ENCODE measurements at places on chromosomes 11 and 22.

- peak; percentile 51 for DNase-seq
Measured at GRCh38 chr11:12070446-12071267, 39.7 kb upstream of the MICAL2 start.

DNA sequence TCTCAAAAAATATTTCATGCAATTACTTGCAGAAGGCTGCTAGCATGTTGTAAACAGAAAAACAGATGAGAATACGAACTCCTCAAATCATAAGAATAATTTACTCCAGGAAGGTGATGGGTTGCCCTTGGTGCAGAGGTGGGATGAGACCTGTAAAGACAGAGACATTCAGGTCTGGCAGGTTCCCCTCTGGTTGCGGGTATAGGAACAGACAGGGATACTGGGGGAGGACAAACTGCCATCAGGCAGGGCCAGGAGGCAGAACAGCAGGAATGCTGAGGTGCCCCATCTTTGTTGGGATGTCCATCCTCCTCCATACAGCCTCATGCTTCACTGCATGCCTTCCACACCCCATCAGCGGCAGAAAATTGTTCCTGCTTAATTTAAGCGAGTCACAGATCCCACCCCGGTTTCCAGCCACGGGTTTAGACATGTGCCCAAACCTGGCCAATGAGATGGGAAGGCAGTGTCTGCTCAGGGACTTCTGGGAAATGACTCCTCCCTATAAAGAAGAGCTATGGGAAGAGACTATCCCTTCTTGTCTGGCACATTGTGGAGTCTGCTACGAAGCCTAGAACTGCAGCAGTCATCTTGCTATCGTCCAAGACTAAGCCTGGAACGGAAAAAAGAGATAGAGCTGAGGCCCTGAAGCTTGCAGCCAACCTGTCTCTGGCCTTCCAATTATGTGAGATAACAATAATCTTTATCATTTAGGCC lies 23.1 kb upstream of the IRAG1 start:
- DNase-seq: no peak

DNA sequence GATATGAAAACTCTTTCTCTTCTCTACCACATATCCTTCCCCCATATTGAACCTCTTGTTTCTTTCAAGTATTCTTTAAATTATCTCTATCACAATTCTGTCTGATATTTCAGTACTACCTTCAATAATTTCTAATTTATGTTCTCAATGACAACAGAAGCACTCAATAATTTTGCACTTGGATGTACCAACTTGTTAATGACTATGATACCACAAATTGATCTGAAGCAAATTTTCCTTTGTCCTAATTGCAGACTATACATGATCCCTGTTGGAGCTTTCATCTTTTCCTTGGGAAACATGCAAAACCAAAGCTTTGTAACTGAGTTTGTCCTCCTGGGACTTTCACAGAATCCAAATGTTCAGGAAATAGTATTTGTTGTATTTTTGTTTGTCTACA lies at the start of gene OR4C15:
TSS of gene OR4C15 (plus strand) at position 301 of the 400 bp plus-strand sequence. CDS start at position 301, 0 bp downstream.
- no peak for DNase-seq

GRCh38 chr11:64753380-64754123 lies 6.2 kb downstream of the PYGM start:
- DNase-seq: no peak

DNA sequence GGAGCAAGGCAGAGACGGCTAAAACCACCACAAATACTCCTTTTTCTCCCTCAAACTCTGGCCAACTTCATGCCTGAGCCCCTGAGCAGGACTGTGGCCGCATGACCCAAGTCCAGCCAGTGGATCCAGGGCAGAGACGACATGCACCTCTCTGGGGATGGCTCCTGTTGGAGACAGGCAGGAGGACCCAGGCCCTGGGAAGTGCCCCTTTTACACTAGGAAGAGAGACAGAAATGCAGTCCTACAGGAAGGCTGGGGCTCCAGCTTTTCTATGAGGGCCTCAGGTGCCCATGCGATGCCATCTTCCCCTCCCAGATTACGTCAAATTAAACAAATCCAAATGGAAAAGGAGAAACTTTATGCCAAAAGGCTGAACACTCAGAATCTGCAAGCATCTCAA lies 498.0 kb downstream of the BRD1 start:
- no peak for DNase-seq

GRCh38 chr11:13970986-13971385 lies 8.5 kb downstream of the SPON1 start:
- DNase-seq: no peak

DNA sequence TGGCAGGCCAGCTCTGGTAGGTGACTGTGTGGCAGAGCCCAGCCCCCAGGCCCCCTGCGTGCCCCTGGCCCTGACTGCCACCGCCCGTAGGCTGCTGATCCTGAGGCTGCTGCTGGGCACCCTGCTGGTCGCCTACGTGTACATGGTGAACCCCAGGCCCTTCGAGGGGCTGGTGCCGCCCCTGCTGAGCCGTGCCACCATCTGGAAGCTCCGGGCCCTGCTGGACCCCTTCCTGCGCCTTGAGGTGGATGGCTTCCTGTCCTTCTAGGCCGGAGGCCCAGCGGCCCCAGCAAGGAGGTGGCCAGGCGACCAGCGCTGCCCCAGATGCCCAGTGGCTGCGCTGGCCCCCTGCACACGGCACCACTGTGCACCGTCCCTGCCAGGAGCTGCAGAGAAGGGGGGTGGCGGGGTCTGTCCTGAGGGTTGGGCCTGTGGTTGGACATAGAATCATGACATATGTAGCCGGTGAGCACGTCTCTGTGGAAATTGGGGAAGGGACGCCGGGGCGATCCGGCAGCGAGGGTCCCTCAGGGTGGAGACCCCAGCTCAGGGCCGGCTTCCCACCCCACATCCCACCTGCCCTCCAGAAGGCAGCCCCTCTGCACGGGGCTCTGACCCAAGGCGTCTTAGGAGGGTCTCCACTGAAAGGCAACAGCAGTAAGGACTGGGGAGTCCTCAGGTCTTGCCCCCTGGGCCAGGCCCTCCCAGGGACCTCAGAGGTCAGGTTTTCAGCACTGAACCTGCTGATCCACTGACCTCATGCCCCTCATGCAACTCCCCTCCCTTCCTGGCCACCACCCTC lies 185.4 kb downstream of the IGLL1 start:
- no peak for DNase-seq

GRCh38 chr22:18927020-18927419 lies 9.1 kb downstream of the PRODH start:
- DNase-seq: no peak

DNA sequence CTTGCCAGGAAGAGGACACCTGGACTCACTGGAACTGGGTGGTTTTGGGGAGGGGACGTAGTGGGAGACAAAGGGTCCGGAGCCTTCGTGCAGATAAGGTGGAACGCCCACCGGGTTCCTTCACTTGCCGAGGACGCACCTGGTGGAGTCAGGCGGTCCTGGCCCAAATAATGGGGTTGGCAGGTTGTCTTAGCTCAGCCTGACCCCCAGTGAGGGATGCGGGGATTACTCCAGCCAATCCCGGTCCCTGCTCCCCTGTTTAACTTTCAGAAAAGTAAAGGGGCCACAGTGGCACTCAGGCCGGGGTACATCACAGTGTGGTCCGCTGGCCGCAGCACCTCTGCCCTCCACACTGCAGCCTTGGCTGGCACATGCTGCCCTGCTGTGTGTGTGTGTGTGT lies 18.0 kb downstream of the A4GALT start:
- DNase-seq: no peak

DNA sequence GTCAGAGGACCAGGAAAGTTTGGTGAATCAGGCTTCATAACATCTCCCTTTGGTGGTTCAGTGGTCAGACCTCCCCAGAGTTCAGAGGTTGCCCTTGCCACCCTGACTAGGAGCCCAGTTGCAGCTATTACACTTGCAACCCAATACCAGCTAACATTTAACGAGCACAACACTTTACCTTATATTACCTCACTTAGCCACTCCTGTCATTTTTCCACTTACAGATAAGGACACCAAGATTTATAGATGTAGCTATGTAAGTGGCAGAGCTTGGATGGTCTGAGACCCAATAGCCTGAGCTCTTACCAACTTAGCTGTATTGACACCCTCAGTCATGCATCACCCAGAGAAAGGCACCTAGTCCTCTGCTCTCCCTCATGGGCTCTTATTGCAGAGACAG lies 234.7 kb downstream of the INSC start:
- no peak for DNase-seq

DNA sequence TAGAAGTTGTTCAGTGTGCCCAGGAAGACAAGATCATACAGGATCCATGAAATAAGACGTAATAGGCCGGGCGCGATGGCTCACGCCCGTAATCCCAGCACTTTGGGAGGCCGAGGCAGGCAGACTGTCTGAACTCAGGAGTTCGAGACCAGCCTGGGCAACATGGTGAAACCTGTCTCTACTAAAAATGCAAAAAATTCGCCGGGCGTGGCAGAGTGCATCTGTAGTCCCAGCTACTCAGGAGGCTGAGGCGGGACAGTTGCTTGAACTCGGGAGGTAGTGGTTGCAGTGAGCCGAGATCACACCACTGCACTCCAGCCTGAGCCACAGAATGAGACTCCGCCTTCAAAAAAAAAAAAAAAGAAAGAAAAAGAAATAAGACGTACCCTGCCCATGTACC lies 56.7 kb downstream of the APOL3 start:
- DNase-seq: no peak

DNA sequence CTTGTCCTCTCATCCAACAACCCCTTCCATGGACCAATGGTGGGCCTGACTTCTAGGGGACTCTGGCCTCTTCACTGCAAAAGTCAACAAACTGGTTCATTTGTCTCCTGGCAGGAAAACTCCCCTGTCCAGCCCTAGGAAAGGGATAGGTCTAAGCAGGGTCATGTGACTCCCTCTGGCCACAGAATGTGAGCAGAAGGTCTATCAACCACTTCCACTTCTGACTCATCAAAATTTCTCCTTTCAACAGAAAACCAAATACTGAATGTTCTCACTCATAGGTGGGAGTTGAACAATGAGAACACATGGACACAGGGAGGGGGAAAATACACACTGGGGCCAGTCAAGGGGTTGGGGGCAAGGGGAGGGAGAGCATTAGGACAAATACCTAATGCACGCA lies 1.3 kb upstream of the ISX start:
- no peak for DNase-seq

GRCh38 chr11:15893080-15893492 lies 463.3 kb downstream of the SOX6 start:
- DNase-seq: no peak

DNA sequence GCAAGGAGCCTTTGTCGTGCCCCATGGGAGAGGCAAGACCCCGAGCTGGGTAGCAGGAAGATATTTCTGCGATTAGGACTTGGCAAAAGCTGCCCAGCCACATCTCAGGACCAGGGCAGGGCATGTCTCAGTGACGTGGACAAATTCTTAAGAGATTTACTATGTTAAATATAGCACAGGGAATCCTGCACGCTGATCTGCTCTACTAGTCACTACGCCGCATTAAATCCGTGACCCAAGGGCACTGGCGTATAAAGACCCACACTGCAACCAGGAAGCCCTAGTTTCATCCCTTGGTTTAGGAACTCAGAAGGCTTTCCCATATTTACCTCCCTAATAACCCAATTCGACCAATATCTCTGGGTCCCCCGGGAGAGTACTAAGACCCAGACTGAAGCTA lies 35.1 kb downstream of the AP1B1 start:
- no peak for DNase-seq

GRCh38 chr11:123073343-123074057 lies 11.6 kb upstream of the HSPA8 start:
- DNase-seq: no peak

GRCh38 chr11:77547863-77548551 lies 41.7 kb upstream of the AQP11 start:
- no peak for DNase-seq

GRCh38 chr22:48137640-48138039 lies 1375.2 kb downstream of the TBC1D22A start:
- DNase-seq: no peak

DNA sequence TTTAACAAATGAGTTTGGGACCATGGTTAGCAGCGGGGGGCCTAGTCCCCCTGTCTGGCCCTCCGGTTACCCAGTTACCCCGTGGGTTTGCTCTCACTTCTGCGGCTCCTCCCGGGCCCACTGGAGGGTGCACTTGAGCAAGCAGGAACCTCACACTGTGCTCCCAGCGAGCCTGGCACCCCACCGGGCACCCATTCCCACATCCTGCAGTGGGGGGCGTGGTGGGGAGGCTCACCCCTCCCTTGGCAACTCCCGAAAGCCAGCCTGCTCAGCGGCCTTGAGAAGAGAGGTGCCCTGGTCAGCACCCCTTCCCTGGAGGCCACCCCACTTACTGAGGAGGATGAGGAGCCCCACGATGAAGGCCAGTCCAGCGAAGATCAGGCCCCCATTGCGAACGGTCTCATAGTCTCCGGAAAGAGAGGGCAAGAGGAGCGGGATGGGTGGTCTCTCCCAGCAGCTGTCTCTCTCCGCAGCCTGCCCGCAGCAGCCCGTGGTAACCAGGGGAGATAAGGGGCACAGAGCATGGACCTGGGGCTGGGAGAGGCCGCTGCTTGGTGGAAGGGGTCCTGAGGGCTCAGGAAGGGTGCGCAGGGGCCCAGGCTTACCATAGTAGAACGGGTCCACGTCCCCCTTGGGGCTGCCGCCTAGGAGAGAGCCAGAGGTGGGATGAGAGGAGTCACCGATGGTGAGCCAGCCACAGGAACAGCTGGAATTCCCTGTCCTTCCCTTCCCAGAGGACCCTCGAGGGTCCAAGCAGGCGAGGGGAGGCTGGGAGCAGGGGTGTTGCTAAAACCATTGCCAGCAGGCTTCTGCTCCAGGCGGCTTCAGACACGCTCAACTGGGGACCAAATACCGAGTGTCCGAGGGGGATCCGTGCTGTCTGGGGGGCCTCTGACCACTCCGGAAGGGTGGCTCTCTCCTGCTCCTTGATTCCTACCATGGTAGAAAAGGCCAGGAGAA lies 2.2 kb downstream of the FXYD2 start:
- DNase-seq: no peak

DNA sequence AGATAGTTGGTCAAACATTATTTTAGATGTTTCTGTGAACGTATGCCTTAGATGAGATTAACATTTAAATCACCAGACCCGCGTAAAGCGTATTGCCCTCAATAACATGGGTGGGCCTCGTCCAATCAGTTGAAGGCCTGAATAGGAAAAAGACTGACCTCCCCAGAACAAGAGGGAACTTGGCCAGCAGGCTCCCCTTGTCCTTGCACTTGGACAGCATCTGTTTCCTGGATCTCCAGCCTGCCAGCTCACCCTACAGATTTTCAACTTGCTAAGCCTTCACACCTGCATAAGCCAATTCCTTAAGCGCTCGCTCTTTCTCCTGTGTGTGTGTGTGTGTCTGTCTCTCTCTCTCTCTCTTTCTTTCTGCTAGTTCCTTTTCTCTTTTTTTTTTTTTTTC lies 8.2 kb downstream of the TOM1 start:
- no peak for DNase-seq

DNA sequence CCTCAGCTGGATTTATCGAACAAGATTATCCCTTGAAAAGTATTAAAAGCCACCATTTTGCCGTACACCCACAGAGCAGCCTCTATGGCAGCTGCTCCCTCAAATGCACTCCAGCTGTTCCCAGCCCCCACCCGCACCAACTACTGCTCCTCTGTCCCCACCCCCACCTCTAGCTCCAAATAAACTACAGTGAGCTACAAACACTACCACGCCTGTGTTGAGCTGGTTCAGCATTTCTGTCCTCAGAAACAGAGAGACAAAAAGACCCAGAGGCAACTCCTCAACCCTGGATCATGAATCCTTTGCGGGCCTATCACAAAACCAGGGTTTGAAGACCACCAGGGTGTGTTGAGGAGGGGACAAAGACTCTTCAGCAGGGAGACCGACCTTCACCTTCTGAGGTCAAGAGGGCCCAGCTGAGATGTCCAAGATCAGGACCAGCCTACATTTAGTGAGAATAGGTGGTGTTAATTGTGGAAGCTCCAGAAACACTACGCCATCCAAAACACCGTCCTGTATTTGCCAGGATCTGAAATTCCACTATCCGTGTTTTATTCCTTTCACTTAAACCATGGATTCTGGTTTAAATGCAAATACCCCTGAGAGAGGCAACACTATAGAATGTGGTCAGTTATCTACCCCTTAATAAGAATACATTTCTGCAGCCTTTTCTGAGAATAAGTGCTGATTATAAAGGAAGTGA lies 195.9 kb downstream of the DSCAML1 start:
- DNase-seq: no peak
